ENCODE measurements at places on chromosomes 1 and 21. TPM values are rescaled to one million over a fixed set of nuclear protein-coding genes. Genes with fewer than 3 reads are reported as not detected.

Gene BNIPL
- 0.32 TPM for total RNA-seq

- DNase-seq, result no peak
Observed at GRCh38 chr1:192950926-192951325, 108.2 kb downstream of the UCHL5 start.

DNA sequence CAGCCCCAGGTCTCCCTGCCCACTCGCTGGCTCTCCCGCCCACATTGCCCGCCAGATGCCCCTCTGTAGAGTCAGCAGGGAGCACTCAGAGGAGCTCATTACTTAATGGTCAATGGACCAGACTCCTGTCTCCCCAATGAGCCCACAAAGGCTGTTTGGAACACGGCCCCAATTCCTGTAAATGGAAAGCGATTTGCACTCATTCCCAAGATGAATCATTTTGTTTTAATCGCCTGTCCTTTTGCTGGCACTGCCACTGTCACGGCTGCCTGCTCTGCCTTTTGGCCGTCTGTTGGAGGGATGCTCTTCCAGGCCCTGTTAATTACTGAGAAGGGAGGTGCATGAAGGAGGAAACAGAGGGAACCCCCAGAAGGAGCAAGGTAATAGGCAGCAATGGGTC lies 44.8 kb upstream of the ATP2B4 start:
- no peak for DNase-seq

Gene VCAM1
- 6.9 TPM for total RNA-seq
